Activated T-helper 1 cell treated with anti-CD3 and anti-CD28 coated beads, Interleukin-12 subunit alpha, Interleukin-12 subunit beta, Interleukin-2, Interleukin-4 antibody, amounts not matched to agents 30 ng/mL and 10 ng/mL and 1 ng/mL, durations not matched to agents 14 hours and 24 hours and 36 hours (primary cell): ENCODE measurements at places on chromosomes 4 and X. TPM values are rescaled to one million over a fixed set of nuclear protein-coding genes. Genes with fewer than 3 reads are reported as not detected.

DNA sequence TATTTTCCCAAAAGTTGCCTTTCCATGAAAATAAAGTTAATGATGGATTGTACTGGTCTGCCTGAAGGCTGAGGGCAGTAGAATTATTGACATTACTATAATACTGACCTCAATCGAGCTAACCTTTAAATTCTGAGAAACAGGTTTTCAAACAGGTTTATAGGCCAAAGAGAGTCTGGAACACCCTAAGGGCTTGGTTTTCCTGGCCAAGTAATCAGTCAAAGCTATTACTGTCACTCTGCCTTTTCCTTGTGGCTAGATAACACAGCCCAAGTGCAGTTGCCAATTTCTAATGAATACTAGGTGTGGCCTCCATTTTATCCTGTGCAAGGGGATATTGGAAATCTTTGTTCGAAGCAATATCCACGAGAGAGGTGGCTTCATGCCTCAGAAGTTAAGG lies 75.2 kb downstream of the INTS12 start:
- H3K27ac ChIP-seq = no peak overlapping the region
- no peak overlapping the region for H3K4me3 ChIP-seq
- DNase-seq = no peak
- H3K27me3 ChIP-seq = peaks cover 4% of the 10 kb centered on the region
- H3K4me1 ChIP-seq = no peaks in the 10 kb centered on the region

The TCP11X2 gene
- not detected in 2 replicates for total RNA-seq

- H3K36me3 ChIP-seq = no peaks in the 10 kb centered on the region
- no peak overlapping the region for H3K27ac ChIP-seq
- no peak overlapping the region for H3K4me3 ChIP-seq
- no peak for DNase-seq
These were observed 242.6 kb downstream of the ANKRD50 start for GRCh38 chr4:124469981-124470380.

The IL13RA2 gene
- not detected in 2 replicates for total RNA-seq

The LANCL3 gene
- total RNA-seq = 0.29 and 0.49 TPM in 2 replicates

The ING2 gene
- 11.6 and 12.2 TPM in 2 replicates for total RNA-seq

The TAF7L gene
- total RNA-seq = 0.10 and 0.36 TPM in 2 replicates

GRCh38 chr4:92339676-92340075 lies 35.9 kb downstream of the GRID2 start:
- H3K27ac ChIP-seq = no peak overlapping the region
- H3K27me3 ChIP-seq = no peaks in the 10 kb centered on the region
- no peaks in the 10 kb centered on the region for H3K4me1 ChIP-seq
- no peak overlapping the region for H3K4me3 ChIP-seq
- DNase-seq = no peak

The NFXL1 gene
- total RNA-seq = 13.1 and 16.5 TPM in 2 replicates

- H3K36me3 ChIP-seq = no peaks in the 10 kb centered on the region
- no peak overlapping the region for H3K4me3 ChIP-seq
- DNase-seq = no peak
- no peaks in the 10 kb centered on the region for H3K4me1 ChIP-seq
- no peaks in the 10 kb centered on the region for H3K27me3 ChIP-seq
- no peak overlapping the region for H3K27ac ChIP-seq
These were observed 288.5 kb downstream of the ASMT start for GRCh38 chrX:1903236-1903935.

DNA sequence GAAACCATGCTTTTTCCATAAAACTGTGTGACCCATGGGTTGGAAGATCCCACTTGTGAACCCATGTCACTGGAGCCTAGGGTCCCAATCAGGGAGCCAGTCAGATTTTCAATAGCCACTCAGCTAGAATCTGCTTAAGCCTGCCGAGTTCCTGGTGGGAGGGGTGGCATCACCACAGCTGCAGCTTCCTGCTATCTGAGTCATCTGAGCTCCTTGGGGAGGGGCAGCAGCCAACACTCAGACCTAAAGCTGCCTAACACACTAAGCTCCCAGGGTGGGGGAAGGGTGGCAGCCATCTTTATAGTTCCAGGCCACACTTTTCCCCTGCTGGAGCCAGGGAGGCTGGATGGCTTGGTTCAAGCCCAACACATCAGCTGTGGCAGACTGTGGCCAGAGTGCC lies 350.1 kb downstream of the C4orf33 start:
- H3K4me3 ChIP-seq = no peak overlapping the region
- H3K36me3 ChIP-seq = no peaks in the 10 kb centered on the region
- no peak overlapping the region for H3K27ac ChIP-seq
- H3K4me1 ChIP-seq = no peaks in the 10 kb centered on the region

The TCEAL2 gene
- total RNA-seq = not detected in 2 replicates

DNA sequence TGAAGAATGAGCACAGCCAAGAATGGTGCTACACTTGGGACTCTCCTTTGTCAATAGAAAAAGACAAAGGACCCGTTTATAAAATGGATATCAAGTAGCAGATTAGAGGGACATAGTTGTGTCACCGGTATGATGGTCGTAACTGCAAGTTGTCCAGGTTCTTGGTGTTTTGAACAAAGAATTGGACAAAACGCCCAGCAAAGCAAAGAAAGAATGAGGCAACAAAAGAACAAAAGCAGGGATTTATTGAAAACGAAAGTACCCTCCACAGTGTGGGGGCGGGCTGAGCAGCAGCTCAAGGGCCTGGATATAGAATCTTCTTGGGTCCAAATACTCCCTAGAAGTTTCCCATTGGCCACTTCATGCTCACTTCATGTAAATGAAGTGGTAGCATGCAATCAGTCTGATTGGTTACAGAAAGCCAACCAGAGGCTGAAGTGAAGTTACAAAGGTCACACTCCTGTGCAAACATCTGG lies 54.7 kb downstream of the SHROOM3 start:
- H3K27me3 ChIP-seq = peaks cover 7% of the 10 kb centered on the region
- H3K4me3 ChIP-seq = no peak overlapping the region
- no peak for DNase-seq
- no peaks in the 10 kb centered on the region for H3K4me1 ChIP-seq

The F11 gene
- not detected in 2 replicates for total RNA-seq

- no peaks in the 10 kb centered on the region for H3K36me3 ChIP-seq
- H3K4me1 ChIP-seq = no peaks in the 10 kb centered on the region
- peaks cover 8% of the 10 kb centered on the region for H3K27me3 ChIP-seq
- no peak overlapping the region for H3K4me3 ChIP-seq
- no peak for DNase-seq
These were observed 44.1 kb upstream of the MBNL3 start for GRCh38 chrX:132532913-132533312.

DNA sequence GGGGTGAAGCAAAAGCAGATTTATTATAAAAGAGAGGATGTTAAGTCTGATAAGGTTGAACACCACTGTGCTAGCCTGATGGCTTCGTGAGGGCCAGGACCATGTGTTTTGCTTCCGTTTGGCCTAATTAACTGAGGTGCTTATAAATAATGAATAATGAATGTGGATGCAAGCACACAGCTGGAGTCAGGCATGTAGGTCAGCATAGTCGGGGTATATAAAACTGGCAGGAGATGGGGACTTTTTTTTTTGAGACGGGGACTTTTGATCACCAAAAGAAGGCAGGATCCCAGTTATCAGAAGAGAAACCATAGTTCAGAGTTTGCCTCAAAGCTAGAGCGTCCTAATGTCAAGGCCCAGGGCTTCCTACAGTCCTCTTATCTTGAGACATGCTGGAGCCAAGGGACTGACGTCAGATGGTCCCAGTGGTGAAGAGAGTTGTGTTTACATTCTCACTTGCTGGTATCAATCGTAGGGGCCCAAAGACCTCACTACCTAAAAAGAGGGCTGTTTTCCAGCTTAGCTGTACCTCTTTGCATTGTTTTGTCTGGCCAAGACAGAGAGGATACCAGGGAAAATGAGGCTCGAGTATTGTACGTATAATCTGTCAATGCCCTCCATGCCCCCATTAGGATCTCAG lies 50.4 kb downstream of the RTL9 start:
- H3K4me3 ChIP-seq = no peak overlapping the region
- no peaks in the 10 kb centered on the region for H3K36me3 ChIP-seq
- H3K27ac ChIP-seq = no peak overlapping the region
- peaks cover 3% of the 10 kb centered on the region for H3K27me3 ChIP-seq
- DNase-seq = no peak
- peaks cover 14% of the 10 kb centered on the region for H3K4me1 ChIP-seq

The SHOX gene
- not detected in 2 replicates for total RNA-seq
